ENCODE measurements at places on chromosomes 12 and 14.

DNA sequence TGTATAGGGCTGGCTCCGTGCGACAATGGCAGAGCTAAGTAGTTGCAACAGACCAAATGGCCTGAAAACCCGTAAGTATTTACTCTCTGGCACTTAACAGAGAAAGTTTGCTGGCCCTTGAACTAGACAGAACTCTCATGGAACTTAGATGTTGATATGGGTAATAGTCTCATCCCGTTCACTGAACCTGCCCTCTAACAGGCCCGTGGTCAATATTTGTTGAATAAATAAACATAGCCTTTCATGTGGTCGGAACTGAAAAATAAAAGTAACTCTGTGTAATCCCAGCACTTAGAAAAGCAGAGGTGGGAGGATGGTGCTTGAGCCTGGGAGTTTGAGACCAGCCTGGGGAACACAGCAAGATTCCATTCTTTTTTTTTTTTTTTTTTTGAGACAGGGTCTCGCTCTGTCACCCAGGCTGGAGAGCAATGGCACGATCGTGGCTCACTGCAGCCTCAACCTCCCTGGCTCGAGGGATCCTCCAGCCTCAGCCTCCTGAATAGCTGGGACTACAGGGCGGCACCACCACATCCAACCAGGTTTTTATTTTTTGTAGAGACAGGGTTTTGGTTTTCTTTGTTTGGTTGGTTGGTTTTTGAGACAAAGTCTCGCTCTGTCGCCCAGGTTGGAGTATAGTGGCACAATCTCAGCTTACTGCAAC is 29.7 kb downstream of the KDM2B start:
- DNase-seq = no peak

DNA sequence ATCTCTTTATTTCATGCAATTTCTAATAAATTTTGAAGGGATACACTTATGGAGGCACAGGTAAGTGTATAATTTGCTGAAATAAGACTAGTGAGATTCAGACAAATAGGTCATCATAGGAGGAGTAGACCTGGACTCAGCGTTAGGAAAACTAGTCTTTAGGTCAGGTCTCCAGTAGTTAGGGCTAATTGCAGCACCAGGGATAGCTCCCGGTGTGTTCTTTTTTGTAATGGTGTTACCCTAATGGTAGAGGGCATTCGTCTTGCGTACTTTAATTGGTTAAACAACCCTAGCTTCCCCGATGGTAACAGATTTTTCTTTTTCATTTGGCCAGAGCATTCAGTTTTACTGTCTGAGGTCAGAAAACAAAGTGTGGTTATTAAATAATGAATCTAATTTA is 64.9 kb downstream of the ARID2 start:
- no peak for DNase-seq

DNA sequence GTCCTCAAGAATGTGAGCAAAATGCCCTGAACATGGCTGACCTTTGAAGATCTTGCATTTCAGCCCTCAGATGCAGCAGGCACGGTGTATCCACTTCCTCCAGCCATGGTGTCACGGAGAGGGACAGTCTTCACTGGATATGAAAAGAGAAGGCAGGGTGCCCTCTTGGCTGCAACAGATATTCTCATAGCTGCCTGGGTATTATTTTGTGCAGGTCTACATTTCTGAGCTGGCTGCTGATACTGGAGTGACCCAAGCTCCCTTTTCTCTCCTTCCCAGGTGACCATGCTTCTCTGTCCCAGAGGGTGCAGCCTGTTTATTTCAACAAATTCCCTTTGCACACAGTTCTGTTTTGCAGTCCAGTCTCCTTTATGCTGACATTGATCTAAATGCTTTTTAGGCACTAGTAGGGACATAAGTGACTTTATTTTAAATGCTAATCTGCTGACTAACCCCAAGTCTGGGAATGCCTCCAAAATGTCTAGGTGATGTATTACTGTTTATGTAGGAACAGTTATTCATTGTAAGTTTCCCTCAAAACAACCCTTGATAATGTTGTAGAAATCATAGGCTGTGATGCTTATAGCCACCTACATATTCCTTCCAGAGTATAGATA is 17.4 kb upstream of the PYGL start:
- DNase-seq = peak; percentile 51

DNA sequence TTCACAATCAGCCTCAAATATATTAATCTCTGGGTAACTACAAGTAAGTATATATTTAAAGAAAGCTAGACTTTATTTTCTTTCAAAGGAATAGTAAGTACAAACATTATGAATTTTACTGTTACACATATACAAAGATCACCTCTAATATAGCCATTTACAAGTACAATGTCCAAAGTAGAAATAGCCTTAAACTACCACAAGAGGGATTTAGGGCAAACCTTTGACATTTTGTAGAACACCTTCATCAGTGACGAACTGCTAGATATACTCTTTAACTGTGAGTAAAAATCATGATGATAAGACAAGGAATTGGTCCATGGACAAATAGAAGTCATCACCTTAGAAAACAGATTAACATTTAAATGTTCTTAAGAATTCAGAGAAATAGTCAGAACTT is 69.8 kb downstream of the CNTN1 start:
- DNase-seq = no peak

GRCh38 chr12:109621901-109622364 is 48.3 kb downstream of the MVK start:
- DNase-seq = no peak

GRCh38 chr12:93447555-93448290 is 6.0 kb upstream of the UBE2N start:
- DNase-seq = no peak

DNA sequence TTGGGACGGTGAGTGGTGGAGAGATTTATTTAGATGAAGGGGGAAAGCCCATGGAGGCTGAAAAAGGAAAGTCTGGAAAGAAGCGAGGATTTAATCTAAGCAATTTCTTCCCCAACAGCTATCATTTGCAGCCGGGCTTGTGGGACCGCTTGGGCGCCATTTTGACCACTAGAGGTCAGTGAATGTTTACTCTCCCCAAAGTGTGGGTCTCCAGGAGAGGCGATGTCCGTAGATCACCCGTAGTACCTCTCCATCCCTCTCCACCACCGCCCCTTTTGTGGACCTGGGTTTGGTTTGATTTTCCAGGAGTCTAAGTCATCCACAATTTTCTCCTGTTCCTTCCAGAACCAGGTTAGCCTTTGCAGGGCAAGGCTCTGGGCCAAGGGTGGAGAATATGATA is 91.2 kb upstream of the PARP11 start:
- DNase-seq = no peak

DNA sequence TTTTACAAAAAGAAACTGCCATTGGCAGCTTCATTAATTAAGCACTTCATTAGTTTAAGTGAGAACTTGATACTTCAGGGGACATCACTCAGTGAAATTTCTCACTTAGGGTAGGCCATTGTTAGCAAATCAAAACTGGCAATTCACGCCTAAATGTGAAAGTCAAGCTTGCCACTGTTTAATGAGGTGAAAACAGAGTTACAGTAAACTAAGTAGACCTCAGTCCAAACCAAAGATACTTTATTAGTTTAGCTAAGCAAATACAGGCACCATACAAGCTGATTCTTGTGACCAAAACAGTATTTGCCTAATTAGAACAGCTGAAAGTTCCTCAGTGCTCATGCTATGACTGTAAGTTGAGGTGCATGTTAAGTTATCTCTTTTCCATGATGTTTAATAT is 176.5 kb upstream of the CPNE8 start:
- no peak for DNase-seq

GRCh38 chr12:125999628-126000027 is 934.4 kb downstream of the AACS start:
- DNase-seq = no peak

DNA sequence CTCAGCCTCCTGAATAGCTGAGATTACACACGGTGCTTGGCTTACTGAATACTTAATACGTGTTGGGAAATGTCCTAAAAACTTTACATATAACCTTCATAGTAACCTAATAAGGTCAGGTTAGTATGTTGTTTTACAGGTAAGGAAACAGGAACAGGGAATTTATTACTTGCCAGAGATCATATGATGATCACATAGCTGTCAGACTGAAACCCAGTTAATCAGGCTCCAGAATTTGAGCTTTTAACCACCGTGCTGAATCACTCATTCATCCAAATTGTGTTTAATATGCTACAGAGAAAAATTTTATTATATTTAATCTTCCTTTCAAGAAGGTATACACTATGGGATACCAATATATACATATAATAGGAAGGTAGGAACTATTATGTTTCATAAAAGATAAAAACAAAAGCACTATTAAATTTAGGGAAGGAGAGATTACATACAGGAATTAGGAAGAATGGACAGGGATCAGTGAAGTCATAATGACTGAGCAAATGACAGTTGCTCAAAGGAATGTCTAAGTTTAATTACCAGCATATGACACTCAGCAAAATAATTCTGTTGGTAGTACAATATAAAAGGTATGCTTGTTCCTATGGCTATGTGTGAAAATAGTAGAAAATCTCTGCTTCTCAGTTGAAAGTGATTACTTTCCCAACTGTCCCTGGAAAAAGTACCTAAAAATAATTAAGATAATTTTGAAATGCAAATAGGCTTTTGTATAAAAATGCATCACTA is 59.3 kb downstream of the HEATR5A start:
- DNase-seq = no peak

DNA sequence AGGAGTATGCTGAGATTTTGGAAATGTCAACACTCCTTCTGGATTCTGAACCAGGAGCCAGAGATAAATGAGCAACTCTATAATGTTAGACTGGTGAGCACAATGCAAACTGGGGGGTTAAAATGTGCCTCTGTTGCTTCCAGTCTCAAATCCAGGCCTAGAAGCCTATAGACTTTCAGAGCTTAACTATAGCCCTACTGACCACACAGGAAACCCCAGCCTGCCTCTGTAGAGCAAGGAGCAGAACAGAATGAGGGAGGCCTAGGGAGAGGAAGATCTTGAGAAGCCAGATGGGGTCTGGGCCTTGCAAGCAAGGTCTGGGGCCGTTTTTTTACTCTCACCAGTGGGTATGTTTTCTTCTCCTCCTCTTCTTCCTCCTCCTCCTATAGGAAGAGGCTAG is 225.4 kb upstream of the KITLG start:
- no peak for DNase-seq

GRCh38 chr14:92589213-92589852 is 75.8 kb downstream of the RIN3 start:
- DNase-seq = no peak

- DNase-seq = no peak
These were observed 255.3 kb downstream of the AEBP2 start for GRCh38 chr12:19694627-19695026.

- no peak for DNase-seq
These were observed 101.2 kb upstream of the CCDC175 start for GRCh38 chr14:59677771-59678231.

DNA sequence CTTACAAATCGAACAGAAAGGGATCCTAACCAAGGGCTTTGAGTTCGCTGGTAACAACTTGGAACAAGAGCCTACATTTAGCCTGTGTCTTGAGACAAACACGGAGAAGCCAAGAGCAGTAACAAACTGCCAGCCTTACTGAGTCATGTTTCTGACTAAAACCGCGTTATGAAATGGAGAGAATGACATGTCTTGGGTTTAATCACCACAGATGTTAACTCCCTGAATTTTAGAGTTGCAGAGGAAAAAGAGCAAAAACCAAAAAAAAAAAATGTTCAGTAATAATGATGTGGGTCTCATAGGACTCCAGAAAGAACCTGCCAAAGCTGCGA is 1.0 kb downstream of the BLTP3B start:
- no peak for DNase-seq

GRCh38 chr12:107317751-107318555 is 224.6 kb upstream of the CRY1 start:
- peak; percentile 47 for DNase-seq

DNA sequence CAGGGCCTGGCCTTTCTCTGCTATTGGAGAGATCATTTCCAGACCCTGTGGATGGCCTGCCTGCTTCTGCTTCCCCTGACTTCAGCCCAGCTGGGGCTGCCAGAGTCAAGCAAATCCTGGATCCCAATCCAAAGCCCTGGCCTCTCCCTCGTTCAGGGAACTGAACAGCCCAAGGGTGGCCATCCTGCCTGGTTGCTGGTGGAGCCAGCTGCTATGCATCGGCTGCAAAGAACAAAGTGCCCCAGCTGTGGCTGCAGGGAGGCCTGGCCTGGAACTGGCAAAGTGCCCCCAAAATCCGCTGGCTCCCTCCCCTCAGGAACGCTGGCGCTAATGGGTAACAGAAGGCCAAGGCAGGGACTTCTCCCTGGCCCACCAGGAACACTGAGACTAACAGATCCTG is 56.4 kb downstream of the LRRC74A start:
- no peak for DNase-seq

DNA sequence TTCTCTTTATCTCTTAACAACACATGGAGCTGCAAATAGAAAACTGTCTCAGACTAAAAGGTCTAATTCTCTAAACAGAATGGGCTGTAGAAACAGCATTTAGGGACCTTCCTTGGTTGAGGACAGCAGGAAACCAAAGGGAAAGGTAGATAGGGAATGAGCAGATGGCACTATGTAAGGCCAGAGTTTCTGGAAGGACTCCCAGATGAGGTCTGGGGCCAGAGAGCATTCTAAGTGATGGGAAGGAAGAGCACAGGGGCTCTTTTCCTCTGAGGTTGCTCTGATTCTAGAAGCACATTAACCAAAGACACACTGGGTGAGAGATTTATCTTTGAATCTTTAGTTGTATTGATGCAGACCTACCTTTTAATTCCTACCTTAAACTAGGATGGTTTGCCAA is 79.4 kb downstream of the TPH2 start:
- no peak for DNase-seq

GRCh38 chr14:51525739-51526138 is 126.0 kb upstream of the FRMD6 start:
- no peak for DNase-seq

- peak; percentile 44 for DNase-seq
These were observed 942 bp downstream of the SYT1 start for GRCh38 chr12:78865516-78865915.

- DNase-seq = no peak
These were observed 6.9 kb downstream of the GALNT4 start for GRCh38 chr12:89517720-89518119.

DNA sequence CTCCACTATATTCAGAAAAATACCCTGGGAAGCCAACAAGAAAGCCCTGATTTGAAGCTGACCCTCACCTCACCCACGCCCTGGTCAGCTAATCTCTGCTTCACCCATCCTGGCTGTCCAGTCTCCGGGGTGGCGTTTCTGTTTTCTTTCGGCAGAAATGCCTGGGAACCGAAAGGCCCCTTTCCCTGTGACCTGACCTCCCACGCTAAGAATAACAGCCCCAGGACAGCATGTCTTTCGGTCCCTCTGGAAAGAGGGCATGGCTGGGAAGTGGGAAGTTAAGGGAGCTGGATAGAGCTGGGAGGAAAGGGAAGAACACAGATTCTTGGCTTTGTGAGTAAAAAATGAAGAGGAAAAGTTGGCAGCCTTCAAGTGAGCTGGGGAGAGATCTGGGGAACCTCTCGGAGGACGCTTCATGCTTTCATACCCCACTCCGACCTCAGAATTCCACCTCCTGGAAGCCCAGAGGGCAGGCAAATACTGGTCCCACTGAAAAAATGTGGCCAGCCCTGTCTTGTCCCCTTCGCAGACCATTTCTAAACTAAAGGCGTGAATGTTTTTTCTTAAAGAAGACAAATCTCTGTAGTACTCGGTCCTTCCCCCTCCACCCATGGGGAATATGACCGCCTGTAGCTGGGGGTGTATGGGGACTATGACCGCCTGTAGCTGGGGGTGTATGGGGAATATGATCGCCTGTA is 163.0 kb upstream of the FKBP4 start:
- no peak for DNase-seq
